ENCODE measurements at places on chromosomes 6 and 20. TPM values are rescaled to one million over a fixed set of nuclear protein-coding genes. Genes with fewer than 3 reads are reported as not detected.

SKIC2 gene
- 46.7 TPM for total RNA-seq

RRAGD gene
- under 0.01 TPM for total RNA-seq

GLP1R gene
- not detected for total RNA-seq

ECT2L gene
- not detected for total RNA-seq

XKR7 gene
- total RNA-seq, result not detected

PYGB gene
- total RNA-seq, result 218 TPM

STK38 gene
- total RNA-seq, result 18.0 TPM

FAM83B gene
- 0.15 TPM for total RNA-seq

C6orf141 gene
- total RNA-seq, result 2.0 TPM

TBXT gene
- not detected for total RNA-seq

WFDC10B gene
- not detected for total RNA-seq

METTL24 gene
- not detected for total RNA-seq

BPIFB1 gene
- total RNA-seq, result not detected
